ENCODE measurements at places on chromosomes 12 and 14. TPM values are rescaled to one million over a fixed set of nuclear protein-coding genes. Genes with fewer than 3 reads are reported as not detected.

DNA sequence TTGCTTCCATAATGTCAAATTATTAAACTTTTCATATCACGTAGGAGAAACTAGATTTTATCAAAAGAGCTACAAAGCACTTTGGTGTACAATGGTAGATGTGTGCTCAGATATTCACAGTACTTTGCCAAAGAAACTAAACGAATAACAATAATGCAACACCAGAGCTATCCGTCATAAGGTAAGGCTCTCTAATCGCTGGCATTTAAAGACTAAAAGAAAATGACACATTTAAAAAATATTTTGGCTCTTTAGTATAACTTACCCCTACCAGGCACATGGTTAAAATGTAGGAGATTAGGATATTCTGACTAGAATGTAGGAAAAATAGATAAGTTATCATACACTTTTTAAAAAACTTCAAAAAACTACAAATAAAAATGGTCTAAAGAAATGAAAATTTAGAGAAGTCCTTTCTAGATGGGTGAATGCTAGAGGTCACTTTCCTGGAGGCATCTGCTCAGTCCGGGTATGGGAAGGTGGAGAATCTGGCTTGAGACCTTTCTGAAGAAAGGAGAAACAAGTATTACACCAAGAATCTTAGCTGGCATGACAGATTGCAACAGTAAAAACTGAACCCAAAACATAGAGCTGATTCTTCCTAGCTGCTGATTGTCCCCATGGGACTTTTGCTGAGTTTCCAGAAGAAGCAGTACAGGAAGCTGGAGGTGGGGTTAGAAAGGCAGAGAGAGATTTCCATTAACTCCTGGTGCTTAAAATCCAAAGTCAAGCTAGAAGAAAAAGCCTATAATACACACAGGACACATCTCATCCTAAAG is 67.9 kb downstream of the FAR2 start:
- H3K4me3 ChIP-seq, result no peak overlapping the region
- no peaks in the 10 kb centered on the region for H3K27me3 ChIP-seq
- H3K4me1 ChIP-seq, result no peaks in the 10 kb centered on the region
- H3K36me3 ChIP-seq, result no peaks in the 10 kb centered on the region

GRCh38 chr14:49160983-49161382 is 425.2 kb downstream of the RPS29 start:
- no peaks in the 10 kb centered on the region for H3K36me3 ChIP-seq
- H3K27me3 ChIP-seq, result no peaks in the 10 kb centered on the region
- H3K4me1 ChIP-seq, result no peaks in the 10 kb centered on the region
- DNase-seq, result no peak
- no peak overlapping the region for H3K27ac ChIP-seq

MIP gene
- not detected for total RNA-seq

DNA sequence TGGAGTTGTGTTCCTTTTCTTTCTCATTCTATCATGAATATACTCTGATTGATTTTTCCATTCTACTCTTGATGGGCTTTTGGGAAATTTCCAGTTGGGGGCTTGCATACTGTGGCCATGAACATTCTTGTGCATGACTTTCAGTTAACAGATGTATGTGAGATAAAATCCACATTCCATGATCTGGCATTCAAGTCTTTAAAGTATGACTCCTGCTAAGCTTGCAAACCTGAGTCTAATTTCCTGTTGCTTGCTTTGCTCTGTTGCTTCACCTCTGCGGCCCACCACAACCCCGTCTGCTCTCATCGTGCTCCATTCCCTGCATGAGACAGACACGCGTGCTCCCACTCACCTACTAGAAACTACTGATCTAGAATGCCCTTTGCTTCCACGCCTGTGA is 24.3 kb upstream of the NPAS3 start:
- H3K36me3 ChIP-seq, result no peaks in the 10 kb centered on the region
- H3K27me3 ChIP-seq, result no peaks in the 10 kb centered on the region
- H3K4me3 ChIP-seq, result no peak overlapping the region
- no peak for DNase-seq

DNA sequence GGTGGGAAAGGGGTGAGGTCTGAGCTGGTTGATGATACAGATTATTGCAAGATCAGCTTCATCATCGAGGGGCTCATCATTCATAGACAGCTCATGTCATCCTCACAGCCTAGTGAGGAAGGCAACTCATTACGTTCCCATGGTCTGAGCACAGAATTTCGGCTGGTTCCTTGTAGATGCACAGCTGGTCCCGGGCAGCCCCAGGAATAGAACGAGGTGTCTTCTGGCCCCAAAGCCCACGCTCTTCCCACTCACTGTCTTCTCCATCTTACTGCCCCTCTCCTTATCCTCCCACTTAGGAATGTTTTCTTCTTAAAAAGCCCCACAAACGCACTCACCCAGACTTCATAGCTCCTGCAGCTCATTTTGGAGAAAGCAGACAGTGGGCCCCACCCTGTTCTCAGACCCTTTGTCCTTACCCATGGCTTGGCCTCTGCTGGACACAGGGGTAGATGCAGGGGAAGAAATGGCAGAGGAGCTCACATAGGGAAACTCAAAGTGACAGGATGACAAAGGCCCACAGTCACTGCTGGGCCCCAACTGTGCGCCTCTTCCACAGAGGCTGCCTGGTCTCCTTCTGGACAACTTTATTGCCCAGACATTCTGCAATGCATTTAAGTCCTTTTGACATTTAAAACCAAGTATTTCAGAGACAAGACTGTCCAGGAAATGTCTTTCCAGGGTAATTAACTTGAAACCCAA is 162.2 kb downstream of the ADGRD1 start:
- no peak overlapping the region for H3K4me3 ChIP-seq
- peaks cover 6% of the 10 kb centered on the region for H3K27me3 ChIP-seq
- no peaks in the 10 kb centered on the region for H3K4me1 ChIP-seq
- DNase-seq, result no peak

GRCh38 chr14:97329701-97330100 is 532.5 kb downstream of the VRK1 start:
- H3K4me3 ChIP-seq, result no peak overlapping the region
- no peaks in the 10 kb centered on the region for H3K36me3 ChIP-seq
- no peaks in the 10 kb centered on the region for H3K4me1 ChIP-seq

HOTAIR gene
- 31.7 TPM for total RNA-seq

- H3K36me3 ChIP-seq, result no peaks in the 10 kb centered on the region
- no peaks in the 10 kb centered on the region for H3K27me3 ChIP-seq
- H3K27ac ChIP-seq, result no peak overlapping the region
- no peak for DNase-seq
- H3K4me1 ChIP-seq, result no peaks in the 10 kb centered on the region
Measured at GRCh38 chr12:81835783-81836182, 76.6 kb upstream of the PPFIA2 start.

- no peak overlapping the region for H3K27ac ChIP-seq
- no peak overlapping the region for H3K4me3 ChIP-seq
- H3K4me1 ChIP-seq, result no peaks in the 10 kb centered on the region
- DNase-seq, result no peak
Measured at GRCh38 chr12:16076970-16077522, 165.9 kb downstream of the DERA start.

DNA sequence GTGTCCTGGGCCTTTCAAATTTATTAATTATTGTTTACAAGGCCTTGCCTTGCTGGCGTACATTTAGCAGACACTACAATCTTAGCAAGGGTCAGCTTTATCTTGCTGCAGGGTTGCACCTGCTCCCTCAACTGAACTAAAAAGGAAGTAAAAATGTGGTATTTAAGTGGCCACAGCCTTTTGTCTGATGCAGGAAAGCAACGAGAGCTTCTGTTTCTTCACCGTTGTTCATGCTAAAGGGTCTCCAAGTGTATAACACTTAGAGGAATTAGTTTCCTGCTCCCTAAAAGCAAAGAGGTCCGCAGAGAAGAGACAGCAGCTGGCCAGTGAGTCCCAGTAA is 62.8 kb upstream of the EGLN3 start:
- no peaks in the 10 kb centered on the region for H3K4me1 ChIP-seq
- no peak overlapping the region for H3K27ac ChIP-seq
- H3K4me3 ChIP-seq, result no peak overlapping the region
- H3K36me3 ChIP-seq, result no peaks in the 10 kb centered on the region

DNA sequence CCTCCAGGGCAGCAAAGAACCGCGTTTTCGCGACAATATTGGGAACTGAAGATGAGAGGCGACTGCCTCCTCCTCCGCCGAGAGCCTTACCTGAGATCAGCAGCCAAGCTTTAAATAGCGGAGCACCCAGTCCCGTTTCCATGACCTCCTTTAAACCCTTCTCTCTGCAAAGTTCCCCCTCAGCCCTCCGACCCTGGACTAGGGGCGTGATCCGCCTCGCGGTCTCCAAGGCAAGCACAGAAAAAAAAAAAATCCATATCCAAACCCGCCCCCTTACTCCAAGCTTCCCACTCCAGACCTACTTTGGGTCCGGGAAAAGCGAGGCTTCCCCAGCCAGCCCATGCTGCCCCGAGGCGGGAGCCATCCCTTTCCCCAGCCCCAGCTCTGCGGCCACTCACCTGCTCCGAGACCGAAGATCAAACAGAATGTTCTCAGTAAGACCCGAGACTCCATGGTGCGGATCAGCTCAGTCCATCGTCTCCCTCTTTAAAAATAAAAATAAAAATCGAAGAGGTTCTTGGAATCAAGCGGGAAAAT is 630 bp downstream of the NELL2 start:
- H3K36me3 ChIP-seq, result no peaks in the 10 kb centered on the region
- DNase-seq, result no peak
- H3K27me3 ChIP-seq, result peaks cover 35% of the 10 kb centered on the region
- H3K4me3 ChIP-seq, result peak overlapping the region; percentile 39
- no peak overlapping the region for H3K27ac ChIP-seq

TPH2 gene
- not detected for total RNA-seq

DNA sequence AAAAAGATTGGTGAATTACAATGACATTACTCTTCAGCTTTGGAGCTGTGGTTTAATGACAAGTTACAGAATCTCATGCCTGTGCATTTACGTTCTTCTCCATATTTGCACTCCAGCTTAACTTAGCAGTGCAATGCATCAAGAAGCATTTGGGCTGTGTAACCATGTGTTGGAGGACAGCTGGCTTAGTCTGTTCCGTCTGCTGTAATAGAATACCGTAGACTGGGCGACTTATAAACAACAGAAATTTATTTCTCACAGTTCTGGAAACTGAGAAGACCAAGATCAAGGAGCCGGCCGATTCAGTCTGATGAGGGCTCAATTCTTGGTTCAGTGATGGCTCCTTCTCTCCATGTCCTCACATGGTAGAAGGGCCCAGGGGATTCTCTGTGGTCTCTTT is 943.5 kb downstream of the BCL11B start:
- DNase-seq, result no peak
- H3K27ac ChIP-seq, result no peak overlapping the region
- no peaks in the 10 kb centered on the region for H3K4me1 ChIP-seq
- no peaks in the 10 kb centered on the region for H3K27me3 ChIP-seq
- H3K4me3 ChIP-seq, result no peak overlapping the region

DNA sequence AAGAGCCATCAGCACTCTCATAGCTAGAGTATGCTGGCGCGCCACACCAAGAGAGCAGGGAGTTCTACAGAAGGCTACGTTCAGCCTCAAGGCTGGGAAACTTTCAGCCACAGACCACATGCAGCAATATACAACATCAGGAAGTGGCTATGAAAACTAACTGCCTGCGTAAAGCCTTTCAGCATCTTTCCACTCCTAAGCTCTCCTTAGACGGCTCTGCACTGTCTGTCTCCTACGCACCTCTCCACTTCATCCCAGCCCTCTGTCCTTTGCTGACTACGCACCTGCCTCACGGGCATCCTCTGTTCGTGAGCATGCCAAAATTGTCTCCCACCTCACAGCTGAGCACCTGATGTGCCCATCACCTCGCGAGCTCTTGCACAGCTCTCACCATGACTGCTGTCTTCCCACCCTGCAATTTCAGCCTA is 9.7 kb downstream of the MPHOSPH9 start:
- H3K27me3 ChIP-seq, result no peaks in the 10 kb centered on the region
- no peaks in the 10 kb centered on the region for H3K4me1 ChIP-seq
- H3K36me3 ChIP-seq, result peaks cover 20% of the 10 kb centered on the region
- H3K4me3 ChIP-seq, result no peak overlapping the region

DNA sequence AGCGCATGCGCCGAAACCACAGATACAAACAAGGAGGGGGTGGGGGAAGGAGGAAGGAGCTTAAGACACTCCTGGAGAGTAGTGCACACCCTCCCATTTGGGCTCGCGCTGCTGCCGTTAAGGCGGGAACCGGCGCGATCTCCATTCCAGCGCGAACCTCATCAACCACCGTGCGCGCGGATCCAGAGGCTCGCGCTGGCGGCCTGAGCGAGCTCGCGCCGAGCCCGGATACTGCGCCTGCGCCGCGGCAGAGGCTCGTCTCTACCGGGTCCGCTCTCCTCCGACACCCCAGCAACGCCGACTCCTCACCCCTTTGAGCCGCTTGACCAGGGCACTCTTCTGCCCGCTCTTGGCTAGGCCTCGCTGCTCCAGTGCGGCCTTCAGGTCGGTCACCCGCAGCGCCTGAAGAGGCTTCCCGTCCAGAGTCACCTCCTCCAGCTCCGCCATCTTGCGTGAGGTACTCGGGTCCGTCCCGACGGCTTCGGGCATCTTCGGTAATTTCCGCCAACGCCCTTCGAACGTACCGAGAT is at the start of gene ACIN1:
TSS of gene ACIN1 (minus strand) at position 471 of the 530 bp plus-strand sequence. CDS start at position 447, 24 bp downstream.
- peak within 1 kb of the TSS; percentile 96 for H3K27ac ChIP-seq
- H3K36me3 ChIP-seq, result peaks cover 33% of the 10 kb centered on the region
- H3K4me1 ChIP-seq, result peaks cover 16% of the 10 kb centered on the region

Measured in Panc1 (cell line).